ENCODE measurements at places on chromosomes 1 and 21. TPM values are rescaled to one million over a fixed set of nuclear protein-coding genes. Genes with fewer than 3 reads are reported as not detected.

DNA sequence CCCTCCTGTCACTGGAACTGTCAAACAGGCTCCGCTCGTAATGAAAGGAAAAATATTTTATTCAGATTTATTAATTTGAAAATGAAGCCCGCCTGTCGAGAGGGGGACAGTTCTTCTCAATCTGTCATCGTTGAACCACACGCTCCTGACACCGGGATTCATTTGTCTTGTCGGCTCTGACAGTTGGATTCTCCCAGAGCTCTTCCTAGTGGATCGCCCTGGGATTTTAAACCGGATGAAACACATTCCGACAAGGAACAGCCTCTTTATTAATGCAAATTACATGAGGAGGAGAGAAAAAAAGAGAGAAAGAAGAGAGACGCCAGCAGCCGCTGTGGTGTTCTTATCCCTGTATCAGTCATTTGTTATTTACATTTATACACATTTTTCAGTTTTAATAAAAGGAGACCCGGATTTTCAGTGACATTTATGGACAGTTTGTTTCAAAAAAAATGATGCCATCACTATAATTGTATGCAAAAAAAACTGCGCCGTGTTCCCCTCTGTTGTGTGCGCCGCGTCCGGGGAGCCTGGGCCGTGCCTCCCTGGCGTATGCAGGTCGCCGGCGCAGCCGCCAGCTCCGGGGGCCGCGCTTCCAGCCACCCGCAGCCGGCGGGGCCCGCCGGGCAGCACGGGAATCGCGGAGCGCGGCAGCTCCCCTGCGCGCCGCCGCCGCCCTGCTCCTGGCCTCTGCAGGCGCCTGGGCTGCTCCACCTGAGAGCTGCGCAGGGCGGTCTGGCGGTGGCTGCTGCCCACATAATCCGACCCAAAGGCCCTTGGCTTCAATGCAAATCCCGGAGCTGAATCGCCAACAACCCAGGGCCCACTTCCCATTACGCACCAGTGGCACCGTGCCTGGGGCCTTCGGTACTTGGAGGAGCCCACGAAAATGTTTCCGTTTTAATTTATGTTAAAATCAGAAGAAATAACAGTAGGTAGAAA, 237.9 kb upstream of the PBX1 start:
- peak; percentile 41 for DNase-seq

The ARHGEF16 gene
- 0.31 TPM for total RNA-seq

DNA sequence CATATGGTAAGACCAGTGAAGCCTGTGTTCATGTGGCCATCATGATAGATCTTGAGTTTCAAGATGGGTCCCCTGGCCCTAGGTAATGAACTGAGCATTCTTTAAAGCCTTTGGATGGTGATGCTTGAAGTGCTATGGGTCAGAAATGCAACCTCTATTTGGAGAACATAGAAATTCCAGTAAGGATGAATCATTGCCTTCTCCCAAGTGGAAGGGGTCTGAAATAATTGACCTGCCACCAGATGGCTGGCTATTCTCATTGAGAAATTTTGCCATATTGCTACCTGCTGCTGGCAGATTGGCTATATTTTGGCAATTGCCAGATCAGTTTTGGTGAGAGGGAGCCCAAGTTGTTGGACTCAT, 739 bp upstream of the IFI6 start:
- no peak for DNase-seq

DNA sequence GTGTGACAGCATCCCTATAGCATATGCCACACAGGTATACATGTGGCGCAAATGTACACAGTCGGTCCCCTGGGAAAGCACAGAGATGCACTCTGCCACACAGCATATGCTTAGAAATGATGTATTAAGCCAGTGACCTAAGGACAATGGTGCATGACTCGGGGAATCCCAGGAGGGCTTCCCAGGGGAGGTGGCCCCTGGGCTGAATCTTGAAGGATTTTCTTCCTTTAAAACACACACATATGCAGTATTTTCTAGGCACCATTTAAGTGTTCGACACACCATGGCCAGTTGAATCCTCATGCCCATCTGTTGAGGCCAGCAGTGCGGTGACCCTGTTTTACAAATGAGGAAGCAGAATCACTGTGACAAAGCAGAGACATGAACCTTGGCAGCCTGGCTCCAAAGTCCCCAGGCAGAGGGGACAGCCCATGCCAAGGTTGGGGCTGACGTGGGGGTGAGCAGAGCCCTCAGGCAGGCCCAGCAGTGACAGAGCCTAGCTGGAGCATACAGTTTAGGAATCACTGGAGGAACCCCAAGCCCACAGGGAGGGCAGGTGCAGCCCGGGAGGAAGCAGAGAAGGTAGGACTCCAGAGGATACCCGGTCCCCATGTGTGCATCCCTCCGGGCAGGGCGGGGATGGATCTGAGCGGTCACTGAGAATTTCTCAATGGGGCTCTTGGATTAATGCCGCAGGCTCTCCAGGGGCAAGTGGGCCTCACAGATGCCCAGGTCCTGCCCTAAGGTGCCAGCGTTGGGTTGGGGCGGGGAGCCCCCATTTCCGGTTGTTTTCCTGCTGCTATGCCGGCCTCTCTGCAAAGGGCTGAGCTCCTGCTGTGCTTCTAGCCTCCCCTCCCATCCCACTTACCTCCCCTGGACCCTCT, 28.4 kb downstream of the WNT3A start:
- DNase-seq: no peak

GRCh38 chr1:155531624-155532023, 31.0 kb downstream of the ASH1L start:
- no peak for DNase-seq

DNA sequence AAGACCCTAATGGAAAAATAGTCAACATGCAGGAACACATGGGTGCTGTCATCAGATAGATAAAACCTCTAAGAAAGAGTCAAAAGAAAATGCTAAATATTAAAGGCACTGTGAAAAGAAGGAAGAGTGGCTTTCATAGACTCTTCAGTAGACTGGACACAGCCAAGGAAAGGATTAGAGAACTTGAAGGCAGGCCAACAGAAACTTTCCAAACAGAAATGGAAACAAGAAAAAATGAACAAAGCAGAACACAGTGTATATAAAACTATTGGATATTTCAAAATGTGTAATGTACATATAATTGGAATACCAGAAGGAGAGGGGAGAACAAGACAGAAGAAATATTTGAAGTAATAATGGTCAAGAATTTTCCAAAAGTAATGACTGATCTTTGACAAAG, 431.9 kb downstream of the MATN1 start:
- no peak for DNase-seq

DNA sequence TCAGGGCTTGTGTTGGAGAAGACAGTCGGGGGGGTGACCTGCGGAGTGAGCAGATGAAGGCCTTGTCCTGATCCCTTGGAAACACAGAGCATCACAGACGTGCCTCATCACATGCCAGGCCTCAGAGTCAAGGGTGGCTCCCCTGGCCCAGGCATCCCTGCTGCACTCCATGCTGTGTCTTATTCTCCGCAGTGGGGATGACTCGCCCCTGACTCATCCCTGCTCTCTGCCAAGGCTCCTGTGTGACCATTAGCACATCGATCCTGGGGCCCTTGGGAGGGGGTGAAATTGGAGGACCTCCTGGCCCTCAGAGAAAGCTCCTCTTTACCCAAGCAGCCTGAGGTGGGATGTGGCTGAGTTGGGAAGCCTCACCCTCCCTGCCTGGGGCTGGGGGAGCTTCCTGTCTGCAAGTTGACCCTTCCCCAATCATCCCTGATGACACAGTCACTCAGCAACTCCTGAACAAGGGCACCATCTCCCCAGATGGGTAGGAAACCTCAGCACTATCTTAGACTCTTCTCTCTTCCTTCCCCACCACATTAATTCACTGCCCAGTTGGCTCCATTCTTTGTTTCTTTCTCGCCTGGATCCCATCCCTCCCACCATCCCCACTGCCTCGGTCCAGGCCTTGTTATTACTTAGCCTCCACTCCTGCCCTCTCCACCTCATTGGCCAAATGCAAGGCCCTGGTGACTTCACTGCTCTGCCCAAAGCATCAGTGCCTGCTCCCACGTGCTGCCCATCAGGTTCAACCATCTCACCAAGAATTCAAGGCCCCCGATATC, 74.6 kb downstream of the CAMK2N1 start:
- DNase-seq: no peak

DNA sequence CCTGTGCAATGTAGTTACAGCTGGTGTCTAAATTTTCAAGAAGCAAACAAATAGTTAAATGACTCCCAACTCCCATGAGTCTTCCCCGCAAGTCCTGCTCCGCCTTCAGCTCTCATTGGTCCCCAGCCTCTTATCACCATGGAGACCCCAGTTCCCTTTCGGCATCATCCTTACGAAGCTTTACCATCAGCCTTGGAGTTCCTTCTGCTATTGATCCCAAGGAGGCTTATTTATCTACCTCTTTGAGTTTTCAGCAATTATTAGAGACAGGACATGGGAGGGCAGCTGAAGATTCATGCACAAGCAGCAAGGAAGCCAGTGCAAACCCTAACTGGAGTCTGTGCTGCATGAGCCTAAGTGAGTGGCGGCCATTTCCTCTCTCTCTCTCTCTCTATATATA, 12.3 kb downstream of the KCNA2 start:
- no peak for DNase-seq

The NPR1 gene
- 15.1 TPM for total RNA-seq

The EDEM3 gene
- total RNA-seq: 18.8 TPM

DNA sequence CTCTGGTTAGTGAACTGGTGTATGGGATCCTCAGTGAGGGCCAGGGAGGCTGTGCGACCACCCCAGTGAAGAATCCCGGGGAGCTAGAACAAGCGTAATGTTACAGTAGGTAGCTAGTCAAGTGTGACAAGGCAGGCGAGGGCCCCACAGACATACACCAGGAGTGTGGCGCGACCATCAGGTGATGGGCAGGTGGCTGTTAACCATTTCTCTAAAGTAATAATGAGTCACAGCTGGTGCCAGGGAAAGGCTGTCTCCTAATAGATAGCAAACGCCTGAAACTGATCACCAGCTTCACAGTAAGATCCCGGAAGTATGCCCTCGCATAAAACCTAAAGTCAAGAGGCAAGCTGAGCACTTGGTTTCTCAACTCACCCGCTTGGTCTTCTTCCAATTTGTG, 40.5 kb upstream of the TARBP1 start:
- no peak for DNase-seq

DNA sequence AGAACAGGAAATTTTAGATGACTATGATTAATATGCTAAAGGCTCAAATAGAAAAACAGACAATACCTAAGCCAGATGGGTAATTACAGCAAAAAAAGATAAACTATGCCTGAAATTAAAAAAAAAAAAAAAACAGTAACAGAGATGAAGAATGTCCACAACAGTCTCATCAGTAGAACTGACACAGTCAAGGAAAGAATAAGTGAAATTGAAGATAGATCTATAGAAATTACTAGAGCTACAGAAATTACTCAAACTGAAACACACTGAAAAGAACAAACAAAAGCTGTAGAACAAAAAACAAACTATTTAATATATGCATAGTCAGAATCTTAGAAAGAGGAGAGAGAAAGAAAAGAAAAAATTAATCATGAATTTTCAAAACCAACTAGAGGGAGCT, 112.8 kb downstream of the FAF1 start:
- DNase-seq: no peak

DNA sequence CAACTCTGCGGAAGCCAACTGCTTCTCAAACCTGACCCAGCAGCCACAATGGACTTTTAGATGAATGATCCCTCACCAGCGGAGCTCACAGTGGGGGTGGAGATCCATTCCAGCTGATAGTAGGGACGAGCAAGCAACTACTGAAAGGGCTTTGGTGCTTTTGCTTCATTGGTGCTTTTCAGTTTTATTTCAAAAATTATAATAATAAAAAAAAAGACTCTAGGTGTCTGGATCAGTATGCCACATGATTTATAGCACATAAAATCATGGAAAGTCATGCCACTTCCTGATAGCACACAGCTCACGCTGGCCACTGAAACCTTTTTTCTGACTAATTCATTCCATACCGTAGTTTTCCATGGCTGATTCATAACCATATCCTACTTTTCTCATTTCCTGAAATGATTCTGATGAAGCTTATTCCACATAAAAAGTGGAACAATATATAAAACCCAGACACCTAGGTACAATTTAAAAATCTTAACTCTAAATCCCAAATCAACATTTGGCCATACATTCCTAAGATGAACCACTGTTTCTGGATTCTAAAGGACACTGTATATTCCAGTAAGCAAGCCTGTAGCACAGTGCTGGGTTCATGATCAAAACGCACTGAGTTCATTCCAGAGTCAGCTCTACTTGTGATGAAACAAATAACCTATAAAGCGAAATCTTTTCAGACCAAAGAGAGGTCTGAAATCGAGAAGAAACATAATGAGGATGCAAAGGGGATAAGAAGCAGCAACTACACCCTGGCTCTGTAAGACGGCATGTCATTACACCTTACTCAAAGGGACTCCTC, 41.3 kb upstream of the KCNE1 start:
- no peak for DNase-seq

DNA sequence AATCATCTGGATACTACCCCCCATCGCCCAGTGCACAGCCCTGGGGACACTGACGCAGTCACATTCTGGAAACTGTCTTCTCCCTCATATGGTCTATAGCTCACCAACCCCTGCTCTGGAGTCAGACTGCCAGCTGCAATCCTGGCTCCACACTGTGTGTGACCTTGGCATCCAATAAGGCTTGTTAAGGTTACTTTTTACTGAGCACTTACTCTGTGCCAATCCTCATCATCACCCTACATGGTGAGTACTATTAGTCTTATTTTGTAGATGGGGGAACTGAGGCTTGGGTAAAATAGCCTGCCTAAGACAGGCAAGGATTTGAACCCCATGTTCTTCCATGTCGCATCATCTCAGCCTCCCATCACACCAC, 34.9 kb downstream of the AHDC1 start:
- no peak for DNase-seq

DNA sequence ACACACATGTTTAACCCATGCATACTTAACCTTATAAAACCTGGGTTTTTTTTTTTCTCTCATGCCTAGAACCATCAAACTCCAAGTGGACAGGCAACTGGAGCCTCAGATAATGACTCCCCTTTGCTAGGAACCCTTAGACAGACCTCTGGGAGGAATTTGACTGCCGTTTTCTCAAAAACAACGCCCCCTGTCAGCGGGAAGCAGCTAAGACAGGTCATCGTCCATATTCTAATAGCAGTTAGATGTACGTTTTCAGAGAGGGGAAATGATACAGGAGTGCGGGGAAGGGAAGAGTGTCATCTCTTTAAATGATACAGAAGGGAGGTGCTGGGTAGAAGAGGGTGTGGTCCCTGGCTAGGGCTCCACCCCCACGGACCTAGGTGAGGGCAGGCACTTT, 34.7 kb downstream of the LRRC3 start:
- DNase-seq: no peak

DNA sequence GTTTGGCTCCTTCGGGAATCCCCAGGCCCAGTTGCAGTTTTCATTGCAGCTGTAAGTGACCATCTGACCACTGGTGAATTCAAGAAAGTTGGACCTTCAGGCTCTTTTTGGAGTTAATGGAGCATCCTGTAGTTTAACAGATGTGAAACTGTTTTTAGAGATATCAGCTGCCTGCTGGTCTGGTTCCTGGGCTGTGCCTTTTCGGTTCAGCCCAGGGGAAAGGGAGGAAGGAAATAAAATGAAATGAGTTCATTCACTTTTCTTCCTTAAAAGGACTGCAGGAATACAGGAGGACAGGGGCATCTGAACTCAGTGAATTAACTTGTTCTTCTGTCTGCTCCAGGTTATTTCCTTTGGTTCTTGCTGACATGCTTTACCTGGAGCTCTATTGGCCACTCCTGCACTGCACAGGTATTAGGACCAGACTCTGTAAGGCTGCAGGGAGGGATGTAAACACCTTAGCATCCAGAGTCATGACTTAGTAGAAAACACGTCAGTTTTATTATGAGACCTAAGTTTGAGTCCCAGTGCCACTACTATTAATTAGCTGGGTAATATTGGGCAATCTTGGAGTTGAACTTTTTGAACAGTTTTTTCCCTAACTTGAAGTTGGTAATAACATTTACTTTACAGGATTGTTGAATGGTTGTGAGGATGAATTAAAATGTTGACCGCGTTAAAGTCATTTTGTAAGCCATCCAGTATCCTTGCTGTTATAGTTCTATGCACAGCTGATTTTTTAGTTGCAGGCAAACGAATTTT, 83.6 kb downstream of the LRRC8D start:
- peak; percentile 36 for DNase-seq
